ENCODE measurements at places on chromosomes 7 and 10.

DNA sequence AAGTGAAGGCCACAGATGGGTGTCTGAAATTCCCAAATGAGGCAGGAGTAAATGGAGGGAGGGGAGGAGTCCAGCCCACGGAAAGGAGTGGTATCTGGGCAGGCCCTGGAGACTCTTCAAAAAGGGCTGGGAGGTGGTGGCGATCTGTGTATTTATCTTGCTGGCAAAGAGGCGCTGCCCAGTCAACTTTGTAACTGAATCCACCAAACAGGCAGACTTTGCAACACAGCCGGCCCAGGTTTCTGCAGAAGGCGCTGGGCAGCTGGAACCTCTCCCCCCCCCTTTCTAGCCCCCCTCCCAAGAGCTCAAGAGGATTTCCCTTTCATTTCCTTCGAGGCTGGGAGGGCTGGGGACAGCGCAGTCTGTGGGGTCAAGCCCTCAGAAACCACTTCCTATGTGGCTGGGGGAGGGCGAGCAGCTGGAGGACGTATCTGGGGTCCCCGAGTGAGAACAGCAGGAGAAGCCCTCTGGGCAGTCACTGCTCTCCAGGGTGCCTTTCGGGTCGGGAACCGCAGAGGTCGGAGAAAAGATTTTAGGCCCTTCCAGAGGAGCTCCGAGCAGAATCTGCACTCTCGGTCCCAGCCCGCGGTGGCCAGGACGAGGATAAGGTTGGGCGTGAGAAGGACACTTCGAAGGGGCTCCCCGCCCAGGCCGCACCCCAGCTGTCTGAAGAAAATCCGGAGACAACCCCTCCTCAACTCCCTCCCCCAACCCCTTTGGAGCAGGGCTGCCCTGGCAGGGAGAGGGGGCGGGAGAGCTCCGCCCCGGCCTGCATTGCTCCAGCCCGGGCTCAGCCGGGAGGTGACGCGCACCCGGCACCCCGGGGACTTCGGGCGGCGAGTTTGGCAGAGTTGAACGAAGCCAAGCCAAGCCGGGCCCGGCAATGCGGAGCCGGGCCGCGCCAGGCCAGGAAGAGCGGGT, 965 bp downstream of the ZCCHC24 start:
- DNase-seq = peak; percentile 57

DNA sequence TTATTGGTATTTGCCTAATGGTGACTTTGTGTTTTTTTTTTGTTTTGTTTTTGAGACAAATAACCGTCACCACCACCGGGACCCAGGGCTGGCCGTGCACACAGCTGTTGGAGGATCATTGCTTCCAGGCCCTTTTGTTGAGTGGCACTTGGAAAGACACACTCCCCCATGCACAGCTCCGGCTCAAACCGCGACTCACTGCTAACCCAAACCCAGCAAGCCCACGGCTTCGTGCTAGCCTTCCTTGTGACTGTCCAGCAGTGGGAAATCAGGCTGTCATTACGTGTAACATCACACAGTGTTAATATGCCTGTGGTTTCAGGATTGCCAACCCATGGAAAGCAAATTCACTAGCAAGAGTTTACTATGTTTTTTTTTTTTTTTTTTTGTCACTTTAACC, 17.4 kb downstream of the BNIP3 start:
- no peak for DNase-seq

DNA sequence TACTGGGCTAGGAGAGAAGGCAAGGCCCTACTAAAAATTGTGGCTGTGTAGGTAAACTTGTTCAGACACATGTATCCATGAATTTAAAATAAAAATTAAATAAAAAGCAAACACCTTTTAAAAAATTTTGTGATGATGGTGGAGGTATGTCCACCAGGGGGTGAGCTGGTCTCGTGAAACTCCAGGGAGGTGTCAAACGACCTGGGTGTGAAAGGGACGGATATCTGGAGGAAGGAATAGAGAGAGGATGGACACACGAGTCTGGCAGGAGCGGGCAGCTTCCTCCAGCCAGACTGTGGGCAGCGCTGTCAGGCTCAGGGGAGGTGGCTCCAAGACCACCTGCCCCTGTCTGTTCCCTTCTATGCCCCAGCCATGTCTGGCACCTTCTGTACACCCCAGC, 34.8 kb upstream of the DMBT1 start:
- DNase-seq = peak; percentile 34

GRCh38 chr7:98133181-98133580, 26.5 kb downstream of the LMTK2 start:
- DNase-seq = no peak

DNA sequence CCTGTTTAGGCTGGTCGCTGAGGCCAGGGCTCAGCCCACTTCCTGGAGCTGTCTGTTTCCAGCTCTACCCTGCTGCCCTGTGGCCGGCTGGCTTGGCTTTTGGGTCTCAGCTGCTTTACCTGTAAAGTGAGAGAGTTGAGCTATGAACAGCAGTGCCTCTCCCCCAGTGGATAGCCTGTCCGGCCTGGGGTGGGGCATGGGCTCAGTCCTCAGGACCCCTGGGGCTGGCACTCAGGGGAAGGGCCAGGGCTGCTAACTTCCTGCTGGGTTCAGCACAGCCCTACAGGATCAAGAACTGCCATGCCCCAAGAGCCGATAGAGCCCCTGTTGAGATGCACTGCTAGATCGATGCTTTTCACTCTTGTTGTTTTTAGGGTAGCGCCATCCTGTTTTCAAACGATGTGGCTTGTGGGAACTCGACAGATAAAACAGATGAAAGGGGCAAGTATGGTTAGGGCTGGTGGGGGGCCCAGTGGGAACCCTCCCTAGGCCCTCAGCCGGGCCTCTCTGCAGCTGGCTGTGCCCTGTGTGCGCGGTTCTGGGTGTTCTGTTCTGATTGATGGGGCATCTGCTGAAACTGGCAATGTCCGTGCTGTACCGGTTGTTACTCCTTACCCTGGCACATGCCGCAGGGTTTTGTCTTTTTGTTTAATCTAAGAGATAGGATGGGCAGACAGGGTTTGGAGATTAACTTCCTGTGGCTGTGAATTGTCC, 10.0 kb upstream of the SFRP5 start:
- DNase-seq = no peak

DNA sequence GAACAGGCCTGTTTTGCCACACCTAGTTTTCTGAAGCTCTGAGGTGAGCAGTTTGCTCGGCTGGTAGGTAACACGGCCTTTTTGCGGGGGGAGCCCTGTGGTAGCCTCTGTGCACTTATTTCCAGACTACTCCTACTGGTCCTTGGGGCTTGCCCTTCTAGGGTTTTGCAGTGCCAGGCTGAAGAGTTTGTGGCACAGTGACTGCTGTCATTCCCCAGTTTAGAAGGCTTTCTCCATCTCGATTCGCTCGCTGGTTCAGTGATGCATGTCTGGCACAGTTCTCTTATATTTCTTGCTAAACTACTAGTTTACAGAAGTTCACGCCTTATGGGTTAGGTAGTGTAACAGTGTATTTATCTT, 711 bp downstream of the KIF20B start:
- DNase-seq = peak; percentile 10

- DNase-seq = no peak
Observed at GRCh38 chr7:88398459-88398858, 91.8 kb upstream of the STEAP4 start.

DNA sequence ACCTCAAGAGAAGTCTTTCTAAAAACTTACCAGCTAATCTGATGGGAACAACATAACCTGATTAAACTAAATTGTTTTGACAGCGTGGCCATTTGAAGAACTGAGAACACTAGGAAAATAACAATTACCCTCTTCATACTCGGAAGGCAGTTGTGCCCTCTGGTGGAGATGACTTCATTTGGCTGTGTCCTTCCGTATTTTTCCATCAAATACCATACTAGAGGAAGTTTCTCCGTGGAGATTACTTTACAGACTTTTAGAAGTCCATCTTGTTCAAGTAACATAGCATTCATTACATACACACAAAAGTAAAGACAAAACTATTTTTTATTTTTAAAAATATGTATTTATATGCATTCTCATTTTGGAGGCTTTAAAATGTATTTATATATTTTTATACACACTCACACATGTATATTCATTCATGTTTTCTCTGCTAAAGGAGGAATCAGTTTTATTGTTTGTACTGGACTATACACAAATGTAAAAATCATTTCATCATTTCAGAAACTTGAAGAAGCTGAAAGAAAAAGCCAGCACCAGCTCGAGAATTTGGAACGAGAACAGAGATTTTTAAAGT, 25.2 kb downstream of the SMNDC1 start:
- DNase-seq = peak; percentile 64

GRCh38 chr10:514137-514671, 175.3 kb downstream of the DIP2C start:
- DNase-seq = no peak

GRCh38 chr7:38393874-38394273, 120.4 kb upstream of the TARP start:
- no peak for DNase-seq

DNA sequence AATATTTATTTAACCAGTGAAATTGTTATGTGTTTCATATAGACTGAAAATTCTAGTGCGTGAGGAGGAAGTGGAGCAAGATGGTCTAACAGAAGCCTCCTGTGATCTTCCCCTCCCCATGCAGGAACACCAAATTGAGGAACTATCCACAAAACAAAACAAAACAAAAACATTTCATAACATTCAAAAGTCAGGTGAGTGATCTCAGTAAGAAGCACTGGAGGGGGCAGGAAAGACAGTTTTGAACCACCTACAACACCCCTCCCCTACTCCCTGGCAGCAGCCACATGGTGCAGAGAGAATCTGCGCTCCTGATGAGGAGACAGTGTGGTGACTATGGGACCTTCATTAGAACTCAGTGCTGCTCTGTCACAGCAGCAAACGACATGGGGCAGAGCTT, 221.9 kb upstream of the SEMA3C start:
- DNase-seq = no peak

GRCh38 chr7:23164846-23165245, 17.0 kb upstream of the NUP42 start:
- no peak for DNase-seq

DNA sequence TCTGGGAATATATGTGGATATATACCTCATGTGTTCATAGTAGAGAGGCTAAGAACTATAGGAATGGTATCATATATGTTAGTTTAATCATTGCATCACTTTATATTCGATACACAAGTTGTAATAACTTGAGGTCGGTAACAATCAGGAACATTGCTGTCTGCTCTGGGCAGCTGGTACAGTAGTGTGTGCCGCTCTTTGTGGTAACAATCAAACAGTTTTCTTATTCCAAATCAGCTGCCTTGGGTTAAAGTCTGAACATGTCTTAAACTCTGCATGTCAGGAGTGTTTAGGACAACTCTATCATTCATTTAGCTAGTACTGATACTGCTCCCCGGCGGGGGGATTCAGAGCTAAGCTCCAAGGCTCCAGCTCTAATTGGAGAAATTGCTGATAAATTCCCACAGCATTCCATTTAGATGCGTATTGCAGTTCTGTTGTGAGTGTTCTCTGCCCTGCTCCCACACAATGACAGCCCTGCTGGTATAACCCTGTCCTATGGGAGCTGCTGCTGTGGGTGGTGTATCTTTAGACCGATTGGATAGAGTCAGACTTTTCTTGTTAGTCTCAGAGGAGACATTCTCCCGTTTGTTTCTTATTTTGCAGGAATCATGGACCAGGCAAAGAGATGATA, 707.5 kb upstream of the FZD8 start:
- no peak for DNase-seq

DNA sequence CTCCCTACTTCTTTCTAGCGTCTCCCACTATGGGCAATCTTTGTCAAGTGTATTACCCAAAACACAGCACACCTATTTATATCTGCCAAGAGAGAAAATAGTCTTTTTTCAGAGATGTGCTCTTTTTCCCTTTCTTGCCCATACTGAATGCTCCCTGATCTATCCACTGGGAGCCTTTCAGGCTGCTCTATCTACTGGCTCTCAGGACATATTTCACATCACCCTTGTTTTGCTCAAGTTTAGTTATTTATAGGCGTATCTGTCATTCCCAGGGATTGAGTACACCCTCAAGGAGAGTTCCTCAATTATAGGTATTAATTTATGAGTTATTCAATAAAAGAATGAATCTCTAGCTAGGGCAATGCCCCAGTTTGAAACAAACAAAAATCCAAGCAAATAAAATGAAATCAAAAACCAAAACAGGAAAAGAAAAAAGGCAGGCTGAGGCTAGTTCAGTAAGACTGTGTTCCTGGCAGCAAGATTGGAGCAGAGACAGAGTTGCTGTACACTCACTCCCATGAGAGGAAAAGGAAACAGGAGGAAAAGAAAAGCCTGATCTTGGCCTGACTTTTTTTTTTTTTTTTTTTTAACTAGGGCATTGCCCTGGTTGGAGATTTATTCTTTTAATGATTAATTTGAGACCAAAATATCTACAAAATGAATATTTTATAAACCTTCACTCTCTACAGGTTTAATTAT, 665.9 kb upstream of the PCDH15 start:
- no peak for DNase-seq

DNA sequence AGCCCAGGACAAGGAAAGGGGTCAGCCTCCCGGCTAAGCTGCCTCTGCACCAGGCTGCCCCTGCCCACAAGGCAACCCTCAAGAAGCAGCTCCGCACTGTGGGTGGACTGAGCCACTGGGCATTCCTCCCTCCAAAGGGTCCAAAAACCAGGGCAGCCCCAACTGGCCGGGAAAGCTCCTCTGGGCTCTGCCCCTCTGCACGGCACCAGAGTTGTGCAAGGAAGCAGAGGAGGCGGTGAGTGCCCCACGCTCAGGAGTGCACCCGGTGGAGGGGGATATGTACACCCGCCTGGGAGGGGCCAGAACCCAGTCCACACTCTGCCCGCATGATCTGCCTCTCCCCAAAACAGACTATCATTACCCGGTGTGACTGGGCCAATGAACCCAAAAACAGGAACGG, 43.8 kb downstream of the PTPRN2 start:
- DNase-seq = no peak

GRCh38 chr7:113796557-113796956, 122.3 kb downstream of the PPP1R3A start:
- DNase-seq = no peak

DNA sequence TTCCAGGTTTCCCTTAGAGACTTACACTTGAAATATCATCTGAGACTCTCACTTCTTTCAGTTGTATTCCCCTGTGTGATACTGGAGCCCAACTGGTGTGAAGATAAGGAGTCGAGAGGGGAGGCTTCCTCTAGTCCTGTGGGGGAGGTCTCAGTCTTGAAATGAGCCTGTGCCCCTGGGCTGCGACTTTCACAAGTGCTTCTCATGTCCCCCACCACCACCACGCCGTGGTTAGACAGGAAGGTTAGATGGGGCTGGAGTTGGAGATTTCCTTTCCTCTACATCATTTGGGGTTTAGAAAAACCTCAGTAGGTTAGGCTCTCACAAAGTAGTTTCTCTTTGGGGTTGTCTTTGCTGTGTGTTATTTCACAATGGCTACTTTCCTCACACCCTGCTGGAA, 25.6 kb upstream of the MKX start:
- no peak for DNase-seq

DNA sequence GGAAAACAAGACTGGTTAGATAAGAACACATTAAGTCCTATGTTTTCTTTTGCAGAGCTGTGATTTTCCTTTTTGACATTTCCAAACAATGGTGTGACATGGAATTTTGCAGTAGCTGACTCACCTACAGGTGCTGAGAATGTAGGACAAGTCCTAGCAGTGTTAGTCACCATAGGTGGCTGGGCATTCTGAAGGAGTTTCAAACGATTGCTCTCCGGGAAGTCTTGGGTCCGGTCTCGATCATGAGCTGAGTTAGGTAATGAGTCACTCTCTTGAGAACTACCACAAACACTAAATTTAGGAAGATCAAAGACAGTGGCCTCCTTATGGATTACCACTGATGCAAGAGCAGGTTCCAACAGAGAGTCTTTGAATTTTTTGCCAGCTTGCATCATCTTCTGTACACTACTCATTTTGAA, 3.6 kb downstream of the FIGNL1 start:
- no peak for DNase-seq

GRCh38 chr7:8284606-8285005, 22.6 kb upstream of the ICA1 start:
- no peak for DNase-seq
